Stimulated activated CD4-positive, alpha-beta T cell treated with anti-CD3 and anti-CD28 coated beads, Interleukin-1b, Interleukin-23, amount 100 ng/mL, for 4 hours (primary cell): ENCODE measurements at places on chromosomes 5 and 9.

DNA sequence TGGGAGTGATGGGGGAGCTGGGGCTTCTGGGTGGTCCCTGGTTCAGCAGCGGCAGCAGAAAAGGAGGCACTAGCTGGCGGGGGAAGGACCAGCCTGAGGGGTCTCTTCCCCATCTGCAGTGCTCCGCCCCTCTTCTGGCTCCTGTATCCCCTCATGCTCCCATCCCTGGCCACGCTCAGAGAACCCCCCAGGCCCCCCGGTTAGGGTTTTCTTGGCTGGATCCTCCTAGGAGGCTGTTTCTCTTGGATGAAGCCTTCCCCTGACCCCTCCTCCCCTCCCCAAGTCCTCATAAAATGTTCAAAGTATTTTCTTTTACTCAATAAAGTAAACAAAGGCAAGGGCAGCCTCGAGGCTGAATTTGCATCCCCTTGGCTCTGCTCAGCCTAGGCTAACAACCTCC is 60.8 kb downstream of the FGF18 start:
- DNase-seq: no peak

GRCh38 chr9:90306158-90306557 is 336.5 kb downstream of the DIRAS2 start:
- no peak for DNase-seq

GRCh38 chr9:32606811-32607210 is 28.7 kb downstream of the TAF1L start:
- DNase-seq: no peak

GRCh38 chr5:133457439-133458355 is 154.6 kb downstream of the FSTL4 start:
- no peak for DNase-seq

DNA sequence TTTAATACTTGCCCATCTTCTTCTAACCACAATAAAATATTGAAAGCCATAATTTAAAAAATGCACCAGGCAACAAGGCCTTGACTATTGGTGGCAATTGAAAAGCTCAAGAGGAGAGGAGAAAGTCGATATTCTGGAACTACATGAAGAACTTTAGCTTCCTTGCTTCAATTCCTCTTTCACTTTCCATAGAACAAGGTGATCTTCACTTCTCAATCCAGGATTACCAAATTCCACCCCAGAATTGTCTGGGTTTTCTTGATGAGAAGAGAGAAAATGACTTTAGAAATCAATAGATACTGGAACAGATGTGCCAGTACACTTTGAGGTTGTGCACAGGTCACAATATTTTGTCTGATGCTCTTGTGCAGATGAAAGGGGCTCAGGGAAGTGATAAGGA is 52.2 kb downstream of the PTCD2 start:
- no peak for DNase-seq

DNA sequence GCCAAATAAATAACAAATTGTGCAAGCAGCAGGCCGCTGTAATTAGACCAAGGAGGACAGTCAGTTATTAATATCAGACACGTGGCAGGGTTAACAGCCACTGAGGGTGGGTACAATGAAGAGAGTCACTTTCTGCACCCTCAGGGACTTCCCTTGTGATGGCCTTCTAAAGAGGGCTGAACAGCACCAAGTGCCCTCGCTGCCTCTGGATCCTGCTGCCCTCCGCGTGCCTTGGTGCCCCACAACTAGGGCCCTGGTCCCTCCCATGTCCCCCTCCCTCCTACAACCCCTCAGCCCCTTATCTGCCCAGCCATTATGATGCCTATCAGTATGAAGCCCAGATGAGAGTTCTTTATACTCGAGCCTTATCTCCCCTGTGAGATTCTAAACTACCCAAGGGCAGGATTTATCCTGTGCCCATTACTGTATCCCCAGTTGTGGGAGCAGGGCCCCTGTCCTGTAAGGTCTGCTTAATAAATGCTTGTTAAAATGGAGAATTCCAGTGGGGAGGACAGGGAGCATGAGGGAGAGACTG is 37.3 kb downstream of the PCDH1 start:
- no peak for DNase-seq

GRCh38 chr5:104891596-104891995 is 1329.0 kb upstream of the NUDT12 start:
- no peak for DNase-seq

DNA sequence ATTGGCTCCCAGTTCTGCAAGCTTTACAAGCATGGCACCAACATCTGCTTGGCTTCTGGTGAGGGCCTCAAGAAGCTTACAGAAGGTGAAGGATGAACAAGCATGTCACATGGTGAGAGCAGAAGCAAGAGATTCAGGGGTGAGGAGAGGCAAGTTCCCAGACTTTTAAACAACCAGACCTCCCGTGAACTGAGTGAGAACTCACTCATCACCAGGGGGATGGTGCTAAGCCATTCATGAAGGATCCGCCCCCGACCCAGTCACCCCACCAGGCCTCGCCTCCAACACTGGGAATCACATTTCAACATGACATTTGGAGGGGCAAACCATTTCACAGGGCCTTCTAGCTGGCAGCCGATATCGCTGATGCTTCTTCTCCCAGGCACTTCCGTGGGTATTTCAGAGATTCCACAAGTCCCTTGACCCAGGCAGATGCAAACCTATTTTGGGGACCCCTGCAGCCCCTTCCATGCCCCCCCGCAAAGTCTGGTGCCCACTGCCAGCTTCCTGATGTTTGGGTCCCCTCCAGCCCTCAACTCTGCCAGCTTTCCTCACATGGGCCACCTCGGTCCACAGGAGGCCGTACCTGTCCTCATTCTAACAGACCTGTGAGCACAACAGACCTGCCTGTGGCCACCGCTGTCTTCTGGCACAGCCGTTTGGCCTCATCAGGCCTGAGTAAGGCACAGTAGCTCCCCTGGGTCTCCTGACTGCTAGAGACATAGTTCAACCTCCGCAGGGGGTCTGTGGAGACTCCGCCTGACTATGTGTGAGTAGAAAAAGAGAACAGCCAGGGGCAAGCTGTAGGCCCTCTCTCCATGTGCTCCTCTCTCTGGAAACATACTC is 60.7 kb upstream of the ANGPTL2 start:
- no peak for DNase-seq

DNA sequence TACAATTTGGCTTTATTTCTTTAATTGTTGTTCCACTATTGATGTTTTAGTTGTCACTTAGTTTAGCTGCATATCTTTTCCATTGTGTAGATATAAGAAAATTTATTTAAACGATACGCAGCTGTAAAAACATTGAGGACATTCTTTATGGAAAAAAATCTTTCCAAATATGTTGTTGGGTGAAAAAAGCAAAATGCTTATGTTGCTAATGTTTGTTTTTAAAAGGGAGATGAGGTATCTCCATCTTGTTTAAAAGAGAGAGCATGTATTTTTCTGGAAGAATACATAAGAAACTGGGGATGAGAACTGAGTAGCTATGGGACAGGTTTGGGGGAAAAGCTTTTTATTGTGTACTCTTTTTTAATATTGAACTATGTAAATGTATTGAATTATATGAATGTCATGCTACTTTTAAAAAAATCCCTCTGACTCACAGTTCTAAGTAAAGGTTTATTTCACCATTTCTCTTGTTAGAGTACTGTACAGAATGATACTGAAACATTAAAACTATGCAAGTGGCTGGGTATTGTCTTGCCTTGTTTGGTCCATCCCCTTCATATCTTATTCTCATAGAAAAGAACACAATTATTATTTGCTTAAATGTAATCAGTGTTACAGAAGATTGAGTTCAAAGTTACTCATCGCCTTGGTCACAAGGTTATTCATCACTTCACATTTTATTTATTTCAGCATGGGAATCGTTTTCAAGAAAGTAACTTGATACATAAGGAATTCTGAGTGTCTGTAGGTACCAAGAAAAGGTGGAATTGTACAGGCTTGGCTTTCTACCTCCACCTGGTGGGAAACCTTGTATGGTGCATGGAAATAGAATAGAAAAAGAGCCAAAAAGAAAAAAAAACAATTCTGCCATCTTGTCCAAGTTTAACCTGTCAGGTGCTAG is 85.8 kb downstream of the RIC1 start:
- no peak for DNase-seq

DNA sequence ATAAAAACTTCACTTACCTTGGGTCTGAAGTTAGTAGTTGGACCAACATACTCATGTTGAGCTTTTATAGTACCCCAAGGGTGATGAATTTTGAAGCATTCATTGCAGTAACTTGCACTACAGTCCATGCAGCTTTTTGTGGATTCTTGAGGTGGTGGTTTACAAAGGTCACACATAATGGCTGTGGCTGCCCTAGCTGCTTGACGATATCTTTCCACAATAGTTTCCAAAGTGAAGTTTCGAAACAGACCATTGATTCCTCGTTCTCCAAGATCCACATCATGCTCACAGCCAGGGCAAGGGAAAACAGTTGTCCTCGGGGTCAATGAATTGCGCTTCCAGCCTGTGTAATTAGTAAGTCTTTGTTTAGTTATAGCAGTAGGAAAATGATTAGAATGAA is 22.7 kb downstream of the TRIM36 start:
- DNase-seq: no peak

DNA sequence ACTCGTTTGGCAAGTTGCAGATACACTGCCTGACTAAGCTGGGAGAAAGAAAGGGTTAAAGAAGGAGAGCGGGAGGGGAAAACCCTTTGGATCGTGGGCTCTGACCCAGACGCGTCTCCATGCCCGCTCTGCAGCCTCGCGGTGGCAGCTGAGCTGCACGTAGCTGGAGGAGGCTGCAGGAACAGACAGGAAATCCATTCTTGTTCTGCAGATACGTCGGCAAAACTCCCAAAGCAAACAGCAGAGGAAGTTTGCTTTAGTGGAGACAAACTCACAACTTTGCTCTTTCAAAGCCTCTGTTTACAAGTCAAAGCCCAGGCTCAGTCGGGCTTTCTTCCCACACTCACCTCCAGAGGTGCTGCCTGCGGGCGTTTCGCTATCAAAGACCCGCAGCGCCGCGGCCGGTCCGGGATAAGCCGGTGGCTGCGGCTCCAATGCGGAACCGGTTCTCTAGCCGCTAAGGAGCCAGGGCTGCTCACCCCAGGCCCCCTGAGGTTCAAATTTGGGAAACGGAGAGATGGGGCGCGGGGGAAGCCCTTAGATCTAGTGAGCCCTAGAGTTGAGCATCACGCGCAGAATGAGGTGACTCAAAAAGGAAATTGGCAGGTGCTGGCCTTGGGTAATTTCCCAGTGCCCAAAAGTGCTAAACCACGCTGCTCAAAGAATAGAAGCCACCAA is 60.7 kb downstream of the MAT2B start:
- DNase-seq: no peak

GRCh38 chr9:2116073-2116472 is 100.9 kb downstream of the SMARCA2 start:
- no peak for DNase-seq

GRCh38 chr5:82793808-82794419 is 283.3 kb downstream of the TMEM167A start:
- peak; percentile 22 for DNase-seq

DNA sequence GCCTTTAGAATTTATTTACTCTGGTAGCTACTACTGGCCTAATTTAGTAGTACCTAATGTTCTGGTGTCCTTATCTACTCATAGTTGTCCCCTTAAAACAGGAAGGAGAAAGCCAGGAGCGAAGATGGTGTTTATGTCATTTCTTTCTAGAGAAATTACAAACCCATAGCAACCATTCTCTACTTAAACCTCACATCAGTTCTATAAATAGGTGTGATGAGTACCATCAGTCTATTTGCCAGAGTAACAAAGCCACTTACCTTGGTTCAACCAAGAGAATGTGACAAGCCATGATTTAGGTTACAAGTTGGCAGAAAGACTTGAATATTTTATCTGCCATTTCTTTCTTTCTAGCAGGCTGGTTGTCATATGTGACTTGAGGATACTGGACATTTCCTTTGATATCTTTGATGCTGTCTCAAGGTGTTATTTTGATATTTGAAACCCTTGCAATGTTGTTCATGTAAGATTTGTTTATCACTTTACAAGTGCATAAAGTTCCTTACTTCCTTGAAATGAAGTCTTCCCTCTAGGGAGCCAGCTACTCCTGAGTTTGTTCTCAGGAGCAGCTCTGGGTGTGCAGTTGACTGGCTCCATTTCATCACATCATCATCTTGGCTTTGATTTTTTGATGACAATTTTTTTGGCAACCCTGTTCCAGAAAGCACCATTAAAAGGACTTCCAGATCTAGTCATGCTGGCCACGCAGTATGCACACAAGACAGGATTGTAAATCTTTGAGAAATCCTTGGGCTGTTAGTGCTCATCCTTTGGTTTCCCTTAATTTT is 286.8 kb downstream of the ARHGAP26 start:
- DNase-seq: no peak

DNA sequence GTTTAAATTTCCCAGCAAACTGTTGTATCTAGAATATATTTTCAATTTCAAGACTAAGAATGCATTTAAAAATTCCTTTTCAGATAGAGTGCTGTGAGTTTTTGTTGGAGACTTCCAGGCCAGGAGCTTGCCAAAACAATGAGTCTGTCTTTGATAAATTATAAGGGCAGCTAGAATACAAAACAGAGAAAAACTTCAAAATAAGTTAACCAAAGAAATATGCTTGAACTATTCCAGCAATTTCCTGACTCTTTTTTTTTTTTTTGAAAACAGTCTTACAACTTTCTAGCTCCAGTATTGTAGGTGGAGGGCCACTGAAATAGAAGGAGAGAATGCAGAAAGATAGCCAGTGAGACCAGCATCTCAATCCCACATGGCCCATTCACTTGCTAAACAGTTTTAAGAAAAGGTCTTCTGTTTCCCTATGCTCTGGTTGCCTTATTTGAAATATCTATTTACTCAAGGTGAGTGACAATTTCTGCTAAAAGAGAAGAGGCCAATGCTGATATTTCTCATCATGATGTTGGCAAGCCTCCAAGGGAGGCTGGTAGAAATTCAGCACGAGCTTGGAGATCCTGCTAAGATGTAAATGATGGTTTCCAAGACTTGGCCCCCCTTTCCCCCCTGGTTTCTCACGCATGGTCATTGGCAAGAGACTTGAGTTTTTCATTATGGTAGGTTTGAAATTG is 103.2 kb downstream of the USP20 start:
- DNase-seq: no peak
